ENCODE measurements at places on chromosomes 11 and 22. TPM values are rescaled to one million over a fixed set of nuclear protein-coding genes. Genes with fewer than 3 reads are reported as not detected.
A peak's percentile ranks its signal among the peaks of the same experiment; 100 is the strongest.

GRCh38 chr11:95912902-95913560 is 10.9 kb downstream of the MTMR2 start:
- peaks cover 56% of the 10 kb centered on the region for H3K4me1 ChIP-seq
- H3K4me3 ChIP-seq, result no peak overlapping the region
- peak overlapping the region; percentile 71 for H3K27ac ChIP-seq
- H3K27me3 ChIP-seq, result no peaks in the 10 kb centered on the region
- H3K36me3 ChIP-seq, result no peaks in the 10 kb centered on the region

DNA sequence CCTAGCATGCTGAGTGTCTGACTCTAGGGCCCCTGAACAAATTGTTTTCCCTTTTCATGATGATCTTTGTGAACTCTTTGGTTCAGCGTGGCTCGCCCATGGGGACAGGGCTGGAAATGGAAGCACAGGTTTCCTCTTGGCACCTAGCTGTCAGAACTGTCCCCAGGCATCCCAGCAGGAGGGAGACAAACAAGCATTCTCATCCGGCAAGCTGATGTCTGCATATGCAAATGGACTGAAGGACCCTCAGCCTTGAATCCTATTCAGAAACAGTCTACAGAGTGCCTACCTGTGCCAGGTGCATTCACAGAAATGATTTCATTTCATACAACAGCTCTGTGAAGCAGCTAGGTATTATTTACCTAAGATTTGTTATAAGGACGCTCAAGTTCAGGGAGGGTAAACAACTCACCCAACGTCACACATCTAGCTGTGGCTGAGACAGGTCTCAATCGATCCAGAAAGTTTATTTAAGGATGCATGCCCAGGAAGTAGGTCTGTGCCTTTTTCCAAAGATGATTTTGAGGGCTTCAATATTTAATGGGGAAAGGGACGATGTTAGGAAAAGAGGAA is 176.4 kb downstream of the KIRREL3 start:
- no peaks in the 10 kb centered on the region for H3K4me1 ChIP-seq
- H3K27me3 ChIP-seq, result no peaks in the 10 kb centered on the region
- DNase-seq, result no peak
- no peak overlapping the region for H3K27ac ChIP-seq
- H3K36me3 ChIP-seq, result no peaks in the 10 kb centered on the region
- H3K4me3 ChIP-seq, result no peak overlapping the region

- no peak overlapping the region for H3K4me3 ChIP-seq
- H3K4me1 ChIP-seq, result no peaks in the 10 kb centered on the region
- no peak for DNase-seq
- H3K36me3 ChIP-seq, result no peaks in the 10 kb centered on the region
- H3K27ac ChIP-seq, result no peak overlapping the region
- H3K27me3 ChIP-seq, result no peaks in the 10 kb centered on the region
Measured at GRCh38 chr11:126874276-126874675, 126.3 kb downstream of the KIRREL3 start.

- no peak for DNase-seq
- peak overlapping the region; percentile 65 for H3K27ac ChIP-seq
- no peaks in the 10 kb centered on the region for H3K36me3 ChIP-seq
- H3K27me3 ChIP-seq, result no peaks in the 10 kb centered on the region
- H3K4me1 ChIP-seq, result peaks cover 18% of the 10 kb centered on the region
Measured at GRCh38 chr11:75667831-75668450, 897 bp downstream of the MAP6 start.

DNA sequence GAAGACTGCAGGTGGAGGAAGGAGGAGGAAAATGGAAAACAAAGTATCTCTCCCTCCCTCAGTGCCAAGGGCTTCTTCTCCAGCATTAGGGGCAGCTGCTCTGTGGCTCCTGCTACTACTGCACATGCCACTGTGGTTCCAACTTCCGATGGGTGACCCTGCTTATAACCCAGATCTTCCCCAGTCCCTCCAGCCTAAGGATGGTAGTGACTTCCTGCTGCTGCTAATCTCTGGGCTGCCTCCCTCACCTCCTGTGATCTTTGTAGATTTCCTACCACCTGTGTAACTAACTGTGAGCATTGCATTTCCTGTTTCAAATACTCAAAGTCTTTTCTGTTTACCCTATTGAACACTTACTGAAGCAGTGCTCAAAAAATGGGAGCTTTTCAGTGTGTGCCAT is 28.7 kb upstream of the TRPC6 start:
- H3K4me3 ChIP-seq, result no peak overlapping the region
- no peaks in the 10 kb centered on the region for H3K4me1 ChIP-seq
- no peak overlapping the region for H3K27ac ChIP-seq
- H3K36me3 ChIP-seq, result no peaks in the 10 kb centered on the region
- DNase-seq, result no peak

DNA sequence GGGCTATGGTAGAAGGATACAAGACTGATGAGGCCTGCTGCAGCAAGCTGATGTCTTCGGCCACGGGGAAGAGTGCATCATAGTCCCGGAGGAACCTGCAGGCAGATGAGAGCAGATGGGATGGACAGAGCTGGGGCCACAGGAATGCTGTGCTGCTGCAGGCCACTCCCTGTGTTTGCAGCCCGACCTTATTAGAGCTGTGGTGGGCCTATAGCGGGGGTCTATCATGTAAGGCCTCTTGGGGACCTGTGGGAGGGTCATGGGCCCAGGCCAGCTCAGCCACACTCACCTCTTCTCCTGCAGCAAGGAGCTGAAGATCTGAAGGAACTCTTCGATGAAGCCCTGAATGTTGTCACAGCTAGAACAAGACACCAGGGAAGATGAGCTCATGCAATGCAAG is 31.9 kb downstream of the ASCC2 start:
- no peak overlapping the region for H3K27ac ChIP-seq
- H3K4me3 ChIP-seq, result no peak overlapping the region
- no peak for DNase-seq
- H3K4me1 ChIP-seq, result no peaks in the 10 kb centered on the region
- H3K36me3 ChIP-seq, result peaks cover 47% of the 10 kb centered on the region

CHADL gene
- 4.9 TPM for total RNA-seq

MRGPRE gene
- total RNA-seq, result not detected

DNA sequence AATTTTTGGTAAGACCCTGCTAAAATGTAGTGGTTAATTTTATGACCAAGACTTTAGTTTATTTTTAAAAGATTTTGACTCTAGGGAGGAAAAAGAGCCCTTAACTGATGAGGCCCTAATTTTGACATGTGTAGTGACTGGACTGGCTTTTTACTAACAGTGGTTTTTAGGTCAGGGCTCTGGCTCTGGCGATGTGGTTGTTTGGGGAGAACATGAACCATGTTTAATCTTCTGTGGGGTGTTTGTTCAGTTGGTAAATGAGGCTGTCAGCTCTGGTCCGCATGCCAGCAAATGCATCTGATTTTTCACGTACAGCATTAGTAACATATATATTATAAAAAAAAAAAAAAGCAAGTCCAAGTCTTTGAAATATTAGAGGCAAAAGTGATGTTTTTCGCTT is 104.3 kb downstream of the EXT2 start:
- no peak overlapping the region for H3K4me3 ChIP-seq
- DNase-seq, result no peak
- no peaks in the 10 kb centered on the region for H3K4me1 ChIP-seq

DNA sequence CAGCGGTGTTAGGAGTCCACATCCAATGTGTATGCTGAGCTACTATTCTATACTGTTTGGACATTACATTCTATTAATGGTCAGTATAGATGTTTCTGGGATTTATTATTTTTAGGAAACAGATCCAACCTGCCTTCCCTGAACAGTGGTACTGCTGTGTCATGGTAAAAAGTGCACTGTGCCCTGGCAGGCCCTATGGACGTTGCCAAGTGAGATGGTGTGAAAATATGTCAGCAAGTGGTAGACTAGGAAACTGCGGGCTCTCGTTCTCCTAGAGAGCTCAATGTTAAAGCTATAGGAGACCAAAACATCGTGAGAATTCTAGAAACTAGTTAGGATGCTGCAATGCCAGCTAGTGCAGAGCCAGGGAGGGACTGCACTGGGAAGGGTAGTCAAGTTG is 26.0 kb upstream of the CYP2D6 start:
- no peak overlapping the region for H3K4me3 ChIP-seq
- peaks cover 4% of the 10 kb centered on the region for H3K36me3 ChIP-seq
- H3K27me3 ChIP-seq, result no peaks in the 10 kb centered on the region
- H3K4me1 ChIP-seq, result no peaks in the 10 kb centered on the region

DNA sequence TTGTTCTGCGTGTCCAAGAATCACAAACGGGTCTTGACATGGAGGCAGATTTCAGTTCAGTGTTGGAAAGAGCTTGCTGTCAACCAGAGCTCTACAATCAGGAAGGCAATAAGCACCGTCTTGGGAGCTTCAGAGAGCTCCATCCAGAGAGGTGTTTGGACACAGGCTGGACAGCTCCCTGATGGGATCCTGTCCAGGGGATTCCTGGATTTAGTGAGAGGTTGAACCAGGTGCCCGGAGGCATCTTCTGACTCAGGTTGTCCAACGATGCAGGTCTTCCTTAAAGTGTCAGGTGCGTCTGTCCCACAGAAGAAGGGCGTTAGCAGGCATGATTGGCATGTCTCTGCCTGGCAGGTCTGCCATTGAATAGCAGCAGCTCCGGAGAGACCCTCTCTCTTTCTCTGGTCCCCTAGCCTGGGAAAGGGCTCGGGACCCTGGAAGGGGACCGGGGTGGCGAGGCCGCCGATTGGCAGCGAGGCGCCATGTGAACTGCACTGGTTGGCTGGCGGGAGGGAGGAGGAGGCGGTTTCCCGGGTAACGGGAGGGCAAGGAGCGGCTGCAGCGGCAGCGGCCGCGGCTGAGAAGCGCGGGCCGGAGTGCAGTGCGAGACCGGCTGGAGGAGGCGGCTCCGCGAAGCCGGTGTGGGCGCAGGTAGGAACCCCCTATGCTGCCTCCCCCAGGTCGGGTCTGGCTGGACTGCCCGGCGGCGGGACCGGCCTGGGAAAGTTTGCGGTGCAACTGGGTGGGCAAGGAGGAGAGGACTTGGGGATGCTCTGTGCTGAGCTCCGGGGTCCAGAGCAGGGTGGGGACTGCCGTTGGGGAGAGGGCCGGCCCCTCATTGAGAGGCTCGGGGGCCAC is 104.1 kb upstream of the E2F8 start:
- no peaks in the 10 kb centered on the region for H3K27me3 ChIP-seq
- H3K4me1 ChIP-seq, result peaks cover 22% of the 10 kb centered on the region
- no peak overlapping the region for H3K27ac ChIP-seq
- peak overlapping the region; percentile 64 for H3K4me3 ChIP-seq

GRCh38 chr11:107691000-107691750 is 20.7 kb downstream of the SLN start:
- H3K27ac ChIP-seq, result no peak overlapping the region
- H3K4me3 ChIP-seq, result no peak overlapping the region
- H3K36me3 ChIP-seq, result no peaks in the 10 kb centered on the region

GRCh38 chr22:39429186-39429585 is 27.6 kb upstream of the MGAT3 start:
- H3K27me3 ChIP-seq, result no peaks in the 10 kb centered on the region
- H3K27ac ChIP-seq, result no peak overlapping the region
- peaks cover 19% of the 10 kb centered on the region for H3K4me1 ChIP-seq
- H3K4me3 ChIP-seq, result no peak overlapping the region
- peaks cover 45% of the 10 kb centered on the region for H3K36me3 ChIP-seq

- peaks cover 93% of the 10 kb centered on the region for H3K4me1 ChIP-seq
- peak overlapping the region; percentile 39 for H3K4me3 ChIP-seq
- H3K27ac ChIP-seq, result peak overlapping the region; percentile 99
- no peaks in the 10 kb centered on the region for H3K27me3 ChIP-seq
- no peak for DNase-seq
- peaks cover 18% of the 10 kb centered on the region for H3K36me3 ChIP-seq
Measured at GRCh38 chr22:36332623-36333332, 55.0 kb downstream of the MYH9 start.

TSPO gene
- 472 TPM for total RNA-seq

DNA sequence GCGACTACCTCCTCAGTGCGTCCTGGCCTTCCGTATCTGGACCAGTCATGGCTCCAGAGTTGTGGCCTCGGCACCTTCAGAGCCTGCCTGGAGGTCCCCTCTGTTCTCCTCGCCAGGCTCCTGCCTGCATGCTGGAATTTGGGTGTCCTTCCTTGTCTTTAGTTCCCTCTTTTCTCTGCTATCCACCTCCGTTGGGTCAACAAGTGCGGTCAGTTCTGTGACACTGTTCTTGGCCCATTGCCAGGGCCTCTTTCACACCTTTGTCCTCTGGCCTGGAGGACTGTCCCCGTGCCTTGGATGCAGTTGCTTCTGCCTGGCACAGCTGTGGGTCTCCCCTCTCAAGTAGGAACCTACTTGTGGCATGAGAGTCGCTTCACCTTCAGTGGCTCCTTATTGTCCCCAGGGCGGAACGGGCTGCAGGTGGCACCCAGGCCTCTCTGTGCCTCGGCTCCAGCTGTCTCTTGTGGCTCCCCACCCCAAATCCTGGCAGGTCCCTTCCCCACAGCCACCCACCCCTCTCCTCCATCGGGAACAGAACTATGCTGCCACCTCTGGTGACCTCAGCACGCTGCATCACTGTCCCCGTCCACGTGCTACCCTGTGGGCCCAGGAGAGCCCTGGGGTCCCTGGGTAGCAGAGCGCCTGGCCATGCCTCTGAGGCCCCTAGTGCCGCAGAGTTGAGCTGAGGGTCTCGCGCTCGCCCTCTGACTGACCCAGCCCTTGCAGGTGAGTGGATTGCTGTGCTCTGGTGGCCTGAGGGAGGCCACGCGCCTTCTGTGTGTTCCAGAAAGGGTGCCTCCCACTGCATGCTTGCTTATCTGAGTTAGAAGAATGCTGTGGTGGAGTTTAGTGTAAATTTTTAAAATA is 4.7 kb downstream of the DGCR8 start:
- H3K4me1 ChIP-seq, result peaks cover 46% of the 10 kb centered on the region
- DNase-seq, result no peak
- no peak overlapping the region for H3K27ac ChIP-seq
- no peak overlapping the region for H3K4me3 ChIP-seq

OR5B2 gene
- total RNA-seq, result not detected

OR51B6 gene
- not detected for total RNA-seq

DNA sequence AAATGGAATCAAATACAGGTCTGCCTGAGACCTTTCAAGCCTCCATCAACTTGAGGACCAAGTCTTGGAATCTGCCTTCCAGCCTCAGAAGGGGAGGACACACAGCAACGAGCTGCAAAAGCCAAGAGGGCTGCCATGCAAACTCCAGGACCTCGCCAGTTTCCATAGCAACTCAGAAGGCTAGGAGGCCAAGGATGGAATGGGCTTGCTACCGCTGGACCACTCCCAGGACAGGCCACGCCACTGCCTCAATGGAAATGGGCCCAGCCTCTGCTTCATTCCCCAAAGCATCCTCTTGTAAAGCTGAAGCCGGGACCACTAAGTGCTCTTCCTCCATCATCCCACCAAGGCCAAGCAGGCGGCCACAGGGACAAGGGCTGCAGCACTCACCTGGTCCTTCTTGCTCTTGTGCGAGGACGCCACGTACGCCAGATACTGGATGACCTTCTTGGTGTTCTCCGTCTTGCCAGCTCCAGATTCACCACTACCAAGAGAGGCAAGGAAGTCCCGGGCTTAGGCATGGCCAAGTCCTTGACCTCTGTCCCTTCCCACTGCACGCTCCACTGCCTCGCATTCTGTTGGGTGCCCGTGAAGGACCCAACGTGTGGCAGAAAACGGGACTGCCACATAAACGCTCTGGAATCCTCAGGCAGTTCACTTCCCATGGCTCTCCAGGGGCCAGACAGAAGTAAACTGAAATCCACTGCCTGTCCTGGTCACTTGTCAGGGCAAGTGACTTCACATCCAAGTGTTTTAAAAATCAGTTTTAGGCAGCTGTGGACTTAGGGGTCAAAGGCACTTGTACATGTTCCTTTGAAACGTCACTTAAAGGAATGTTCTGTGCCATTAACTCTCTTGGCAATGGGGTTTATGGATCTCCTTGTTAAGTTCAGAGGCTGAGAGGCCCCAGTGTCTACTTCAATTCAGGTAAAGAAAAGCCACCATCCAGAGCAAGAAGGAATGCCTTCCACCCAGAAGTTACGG is 61.3 kb downstream of the MYH9 start:
- peaks cover 74% of the 10 kb centered on the region for H3K4me1 ChIP-seq
- no peaks in the 10 kb centered on the region for H3K27me3 ChIP-seq
- no peak for DNase-seq
